ENCODE measurements at places on chromosomes 6 and 20. TPM values are rescaled to one million over a fixed set of nuclear protein-coding genes. Genes with fewer than 3 reads are reported as not detected.

The TUBB1 gene
- 0.13 TPM for total RNA-seq

The MRPL18 gene
- 61.9 TPM for total RNA-seq

The DLL1 gene
- 0.11 TPM for total RNA-seq

The ACSS1 gene
- 23.3 TPM for total RNA-seq

The EDN1 gene
- 0.13 TPM for total RNA-seq

The ARFGEF2 gene
- total RNA-seq = 22.9 TPM

The TFEB gene
- total RNA-seq = 9.4 TPM

The FNDC1 gene
- total RNA-seq = not detected

The IL17F gene
- total RNA-seq = 295 TPM

The SALL4 gene
- total RNA-seq = 0.50 TPM

The CDH26 gene
- total RNA-seq = 0.56 TPM

The HLA-DOB gene
- 4.2 TPM for total RNA-seq

The HLA-DRA gene
- total RNA-seq = 170 TPM

The TTBK1 gene
- total RNA-seq = 3.6 TPM

The TMEM217 gene
- total RNA-seq = 2.5 TPM

The ANGPT4 gene
- 0.06 TPM for total RNA-seq

The IFNGR1 gene
- total RNA-seq = 26.9 TPM

The TMEM200A gene
- total RNA-seq = 2.2 TPM

The E2F1 gene
- 40.2 TPM for total RNA-seq

The TBC1D32 gene
- total RNA-seq = 6.1 TPM

The VWA7 gene
- 2.9 TPM for total RNA-seq

The RHAG gene
- total RNA-seq = not detected

The CFB gene
- not detected for total RNA-seq

The NTSR1 gene
- not detected for total RNA-seq

The SLA2 gene
- total RNA-seq = 42.4 TPM

The SNAP25 gene
- total RNA-seq = 7.2 TPM

The SAMD3 gene
- 1.4 TPM for total RNA-seq

The VGLL2 gene
- total RNA-seq = not detected

The DAAM2 gene
- not detected for total RNA-seq

The TP53RK gene
- 16.7 TPM for total RNA-seq

The JPH2 gene
- total RNA-seq = 0.42 TPM

The TP53TG5 gene
- 0.50 TPM for total RNA-seq

The SAMD5 gene
- not detected for total RNA-seq

The SFTA2 gene
- total RNA-seq = not detected
